ENCODE measurements at places on chromosomes 7 and 10.

GRCh38 chr10:132396494-132397035 lies 435 bp upstream of the PWWP2B start:
- DNase-seq: peak; percentile 75

- DNase-seq: no peak
These were observed 45.6 kb upstream of the C1GALT1 start for GRCh38 chr7:7136466-7137381.

DNA sequence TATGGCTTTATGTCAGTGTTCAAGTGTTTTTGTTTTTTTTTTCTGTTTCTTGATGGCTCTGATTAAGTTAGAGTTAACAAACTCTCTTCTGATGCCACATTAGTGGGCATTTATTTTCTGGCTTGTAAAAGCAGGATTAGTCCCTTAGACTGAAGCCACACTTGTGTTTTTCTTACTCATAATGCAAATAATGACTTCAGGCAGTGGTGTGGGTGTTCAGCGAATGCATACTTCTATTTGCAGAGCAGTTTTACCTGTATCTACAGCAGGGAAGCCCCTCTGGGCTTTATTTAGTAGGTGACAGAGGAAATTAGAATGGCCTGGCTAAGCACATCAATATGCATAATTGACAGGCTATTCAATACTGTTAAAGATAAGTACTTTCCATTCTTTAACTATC lies 79.9 kb downstream of the CNNM2 start:
- no peak for DNase-seq

- no peak for DNase-seq
These were observed 243.2 kb downstream of the CRPPA start for GRCh38 chr7:16178092-16178491.

DNA sequence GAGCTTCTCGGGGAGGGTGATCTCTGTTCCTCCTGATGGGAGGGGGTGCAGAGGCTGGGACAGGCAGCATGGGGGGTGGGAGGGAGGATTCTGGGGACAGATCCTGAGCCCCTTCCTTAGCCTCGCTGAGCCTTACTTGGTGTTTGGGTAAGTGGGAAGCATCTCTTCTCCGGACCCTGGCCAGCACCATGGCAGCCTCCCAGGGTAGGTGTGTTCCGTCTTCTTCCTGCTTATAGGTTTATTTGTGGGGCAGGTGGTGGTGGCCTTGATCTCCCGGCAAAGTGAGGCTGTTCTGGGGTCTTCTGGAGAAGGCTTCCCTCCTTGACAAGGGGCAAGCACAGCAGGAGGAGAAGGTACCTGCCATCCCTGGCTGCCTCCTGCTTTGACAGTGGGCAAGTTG lies 226.9 kb downstream of the GLRX3 start:
- no peak for DNase-seq
